Posterior cingulate gyrus (tissue), 11 donors: ENCODE measurements at places on chromosomes 6 and 20.

DNA sequence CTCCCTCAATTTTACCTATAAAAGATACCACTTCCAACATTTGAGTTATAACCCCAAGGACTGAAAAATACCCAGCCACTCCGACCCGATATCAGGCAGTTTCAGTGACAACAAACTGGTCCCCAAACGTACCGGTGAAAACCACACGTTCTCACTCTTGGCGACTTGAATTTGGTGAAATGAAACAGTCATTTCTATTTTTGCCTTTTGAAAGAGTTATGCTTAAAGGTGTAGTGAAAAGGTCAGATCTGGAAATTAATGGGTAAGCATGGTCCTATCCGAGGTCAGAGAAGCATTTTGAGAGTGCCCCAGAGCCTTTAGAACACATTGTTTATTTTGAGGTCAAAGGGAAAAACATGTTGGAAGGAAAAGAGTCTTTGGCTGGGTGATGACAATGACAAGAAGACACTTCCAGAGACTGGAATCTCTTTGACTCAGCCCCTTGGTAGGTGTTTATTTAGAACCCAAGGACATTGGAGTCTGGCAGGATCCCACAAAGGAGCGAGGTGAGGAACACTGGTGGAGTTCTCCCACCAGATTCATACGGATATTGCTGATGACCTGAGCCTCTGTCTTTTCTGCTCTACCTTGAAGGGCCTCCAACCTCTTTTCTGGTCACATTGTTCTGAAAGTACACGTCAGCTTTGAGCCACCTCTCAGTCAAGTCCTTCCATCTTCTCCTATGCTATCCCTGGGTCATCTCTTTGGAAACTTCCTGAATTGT, 235.0 kb downstream of the GMPR start:
- no peak for DNase-seq

- no peak for DNase-seq
These were observed 57.9 kb upstream of the EMILIN3 start for GRCh38 chr20:41424546-41424945.

DNA sequence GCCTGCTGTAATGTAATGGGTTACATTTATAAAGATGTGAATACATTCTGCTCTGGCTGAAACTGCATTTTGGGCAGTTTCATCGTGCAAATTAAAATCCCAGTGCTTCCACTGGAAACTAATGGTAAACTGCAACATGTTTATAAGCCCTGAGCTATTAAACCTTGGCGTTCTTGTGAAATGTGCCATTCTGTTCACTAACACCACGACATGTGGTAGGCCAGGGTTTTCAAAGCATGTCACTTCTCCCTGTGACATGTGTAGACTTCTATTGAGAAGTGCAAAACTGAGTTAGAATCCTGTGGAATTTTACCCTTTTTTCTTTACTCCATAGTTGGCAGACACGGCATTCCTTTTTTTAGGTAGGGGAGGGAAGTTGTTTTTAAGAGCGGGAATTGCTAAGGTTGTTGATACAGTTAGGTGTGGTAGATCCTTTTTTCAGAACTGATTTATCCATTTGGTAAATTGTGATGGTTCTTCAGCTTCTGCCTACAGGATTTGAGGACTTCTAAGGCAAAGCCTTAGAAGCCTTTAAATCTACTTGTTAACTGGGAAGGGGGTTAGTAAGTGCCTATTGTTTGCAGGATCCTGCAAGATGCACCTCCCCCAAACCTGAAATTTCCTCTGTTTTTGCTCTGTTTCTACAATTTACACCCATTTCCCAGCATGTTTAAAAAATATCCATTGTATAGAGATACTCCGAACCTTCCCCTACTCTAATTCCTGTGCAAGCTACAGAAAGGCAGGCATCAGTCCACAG, 4.2 kb downstream of the SASH1 start:
- no peak for DNase-seq

- no peak for DNase-seq
These were observed 54.2 kb downstream of the ARMC2 start for GRCh38 chr6:108902382-108902792.

DNA sequence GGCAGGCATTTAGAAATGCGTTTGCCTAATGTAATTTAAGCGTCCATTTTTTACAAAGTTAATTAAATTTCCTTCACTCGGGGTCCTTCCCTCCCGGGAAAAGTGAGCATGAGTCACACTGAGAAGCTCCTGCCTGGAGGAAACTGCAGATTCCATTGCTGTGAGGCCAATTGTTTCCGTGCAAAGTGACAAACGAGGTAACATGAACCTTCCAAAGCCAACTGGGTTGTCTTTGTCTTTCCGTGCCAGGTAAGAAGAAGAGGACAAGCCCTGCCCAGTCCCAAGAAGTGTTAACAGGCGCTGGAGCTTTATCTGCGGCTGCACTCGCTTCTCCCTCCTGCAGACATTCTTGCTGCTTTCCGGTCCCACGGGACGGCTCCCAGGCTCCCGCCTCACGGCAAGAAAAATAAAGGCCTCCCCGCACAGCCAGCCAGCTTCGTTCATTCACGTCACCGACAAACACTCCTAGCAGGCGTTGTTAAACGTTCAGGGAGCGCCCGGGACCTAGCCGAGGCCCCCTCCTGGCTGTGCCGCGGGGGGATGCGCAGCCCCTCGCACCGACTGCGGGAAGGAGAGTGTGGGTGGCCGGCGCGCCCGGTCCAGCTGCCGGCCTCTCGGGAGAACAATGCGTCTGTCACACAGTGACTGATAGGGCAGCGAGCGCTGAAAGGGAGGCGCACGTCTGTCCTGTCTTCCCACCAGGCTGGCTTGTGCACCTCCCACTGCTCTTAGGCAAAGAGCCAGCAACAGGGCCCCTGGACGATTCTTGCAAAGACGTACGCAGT, 61.5 kb upstream of the HDDC2 start:
- DNase-seq, result peak; percentile 84

- DNase-seq, result no peak
These were observed 251.0 kb upstream of the TCF21 start for GRCh38 chr6:133637874-133638273.

GRCh38 chr6:20927130-20927860, 393.0 kb downstream of the CDKAL1 start:
- DNase-seq, result no peak

- no peak for DNase-seq
These were observed 399.8 kb downstream of the BTBD9 start for GRCh38 chr6:38239719-38240451.
